ENCODE measurements at places on chromosomes 7 and 10. TPM values are rescaled to one million over a fixed set of nuclear protein-coding genes. Genes with fewer than 3 reads are reported as not detected.
A peak's percentile ranks its signal among the peaks of the same experiment; 100 is the strongest.

- no peaks in the 10 kb centered on the region for H3K27me3 ChIP-seq
- H3K36me3 ChIP-seq: peaks cover 39% of the 10 kb centered on the region
Observed at GRCh38 chr10:14518149-14518548, 187.4 kb upstream of the FRMD4A start.

GRCh38 chr10:12638103-12638502 lies 288.8 kb downstream of the CAMK1D start:
- DNase-seq: no peak
- H3K4me1 ChIP-seq: no peaks in the 10 kb centered on the region
- H3K4me3 ChIP-seq: no peak overlapping the region

DNA sequence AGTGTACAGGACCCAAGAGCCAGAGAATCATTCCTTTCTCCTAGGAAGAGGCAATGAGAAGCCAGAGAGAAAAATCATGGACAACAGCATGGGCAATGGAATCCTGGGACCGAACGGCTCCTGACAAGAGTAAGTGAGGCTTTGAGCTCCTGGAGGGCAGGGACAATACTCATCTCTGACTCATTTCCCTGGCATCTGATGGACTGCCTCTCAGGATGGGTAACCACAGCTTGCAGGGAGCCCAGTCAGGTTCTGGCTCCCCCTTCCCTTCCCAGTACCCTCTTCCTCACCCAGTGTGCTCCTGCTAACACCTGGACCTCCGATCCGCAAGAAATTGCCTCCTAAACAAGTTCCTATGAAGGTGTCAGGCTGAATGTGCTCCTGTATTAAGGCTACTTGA lies 51.2 kb upstream of the SORCS3 start:
- no peak for DNase-seq
- no peak overlapping the region for H3K27ac ChIP-seq
- H3K36me3 ChIP-seq: no peaks in the 10 kb centered on the region
- no peaks in the 10 kb centered on the region for H3K27me3 ChIP-seq
- no peak overlapping the region for H3K4me3 ChIP-seq
- H3K4me1 ChIP-seq: no peaks in the 10 kb centered on the region

VWC2 gene
- 0.06 TPM for total RNA-seq

INA gene
- 0.16 TPM for total RNA-seq

NAPEPLD gene
- 26.0 TPM for total RNA-seq

DNA sequence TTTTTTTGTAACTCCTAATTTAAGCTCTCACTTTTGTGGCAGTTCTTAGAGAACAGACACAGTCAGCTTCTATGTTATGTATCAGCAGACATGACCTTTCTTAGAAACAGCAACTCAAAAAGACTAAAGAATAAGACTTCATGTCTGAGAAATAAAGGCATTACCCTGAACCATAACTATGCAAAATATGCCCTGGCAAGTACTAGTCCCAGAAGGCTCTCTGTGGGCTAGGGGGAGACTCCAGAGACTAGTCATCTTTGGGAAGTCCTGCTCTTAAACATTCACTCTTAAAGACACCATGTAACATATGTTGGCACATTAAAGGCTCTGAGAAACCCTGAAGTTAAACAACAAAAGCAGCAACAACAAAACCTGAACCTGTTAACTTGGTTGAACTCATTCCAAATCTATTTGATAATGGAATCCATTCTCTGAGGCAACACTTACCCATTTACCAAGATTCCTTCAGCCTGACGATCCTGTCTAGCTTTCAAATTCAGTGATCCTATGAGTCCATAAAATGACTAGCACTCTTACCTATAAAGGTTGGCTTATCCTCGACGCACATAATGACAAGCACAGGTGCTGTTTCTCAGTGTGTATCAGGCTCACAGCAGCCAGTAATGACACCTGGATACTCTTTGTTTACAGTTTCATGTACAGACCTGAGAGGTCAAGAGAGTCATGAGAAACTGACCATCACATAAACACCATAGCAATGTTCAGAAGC lies 62.3 kb downstream of the OSBPL3 start:
- H3K27me3 ChIP-seq: no peaks in the 10 kb centered on the region
- H3K4me3 ChIP-seq: no peak overlapping the region
- no peak for DNase-seq
- no peak overlapping the region for H3K27ac ChIP-seq
- no peaks in the 10 kb centered on the region for H3K36me3 ChIP-seq
- H3K4me1 ChIP-seq: no peaks in the 10 kb centered on the region

DNA sequence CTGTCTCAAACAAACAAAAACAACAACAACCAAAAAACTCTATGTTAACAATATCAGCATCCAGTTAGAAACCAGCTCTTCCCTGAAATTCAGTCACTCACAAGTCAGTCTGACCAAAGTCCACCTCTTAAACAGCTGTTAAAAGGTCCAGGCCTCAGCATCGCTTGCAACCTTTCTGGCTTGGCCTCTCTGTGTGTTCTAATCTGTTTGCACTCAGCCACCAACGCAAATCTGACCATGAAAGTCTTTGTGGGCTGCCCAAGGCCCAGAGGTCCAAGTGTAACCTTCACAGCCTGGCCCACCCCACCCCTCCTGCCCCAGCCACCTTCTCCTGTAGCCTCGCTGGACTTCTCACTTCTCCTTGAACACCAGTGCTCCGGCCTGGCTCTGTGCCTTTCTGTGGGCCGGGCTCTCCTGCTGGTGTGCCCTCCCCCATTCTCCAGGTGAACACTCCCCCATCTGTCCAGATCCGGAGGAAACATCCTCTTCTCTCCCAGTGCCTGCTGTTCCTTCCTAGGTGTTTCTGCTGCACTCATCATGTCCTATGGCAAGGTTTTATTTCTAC lies 72.2 kb upstream of the EFCAB10 start:
- H3K4me3 ChIP-seq: no peak overlapping the region
- DNase-seq: no peak
- peaks cover 13% of the 10 kb centered on the region for H3K4me1 ChIP-seq
- H3K27me3 ChIP-seq: no peaks in the 10 kb centered on the region
- no peak overlapping the region for H3K27ac ChIP-seq

GRCh38 chr10:59901470-59901869 lies 4.9 kb downstream of the CCDC6 start:
- no peak overlapping the region for H3K4me3 ChIP-seq
- peak overlapping the region; percentile 49 for H3K27ac ChIP-seq
- no peaks in the 10 kb centered on the region for H3K36me3 ChIP-seq
- H3K4me1 ChIP-seq: no peaks in the 10 kb centered on the region

DNA sequence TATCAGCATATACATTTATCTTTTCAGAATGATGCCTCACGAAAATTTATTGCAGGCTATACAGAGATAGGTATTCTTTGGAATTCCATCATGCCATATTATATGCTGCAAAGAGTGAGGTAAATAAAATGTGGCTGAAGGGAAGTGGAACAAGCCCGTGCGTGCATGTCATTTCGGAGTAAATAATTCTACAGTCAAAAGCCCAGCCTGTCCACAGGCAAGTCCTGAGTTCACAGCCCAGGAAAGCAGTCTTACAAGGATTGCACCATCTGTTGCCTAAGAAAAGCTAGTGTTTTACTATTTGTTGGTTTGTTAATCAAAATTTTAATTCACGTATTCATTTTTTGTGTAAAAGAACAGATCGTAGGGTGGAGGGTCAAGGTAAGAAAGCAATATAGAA lies 292.4 kb upstream of the AKR1E2 start:
- no peak overlapping the region for H3K4me3 ChIP-seq
- no peaks in the 10 kb centered on the region for H3K4me1 ChIP-seq
- no peak for DNase-seq

PRLHR gene
- total RNA-seq: not detected

- H3K4me3 ChIP-seq: no peak overlapping the region
- H3K27me3 ChIP-seq: no peaks in the 10 kb centered on the region
Observed at GRCh38 chr7:26091933-26092332, 60.1 kb upstream of the NFE2L3 start.

DNA sequence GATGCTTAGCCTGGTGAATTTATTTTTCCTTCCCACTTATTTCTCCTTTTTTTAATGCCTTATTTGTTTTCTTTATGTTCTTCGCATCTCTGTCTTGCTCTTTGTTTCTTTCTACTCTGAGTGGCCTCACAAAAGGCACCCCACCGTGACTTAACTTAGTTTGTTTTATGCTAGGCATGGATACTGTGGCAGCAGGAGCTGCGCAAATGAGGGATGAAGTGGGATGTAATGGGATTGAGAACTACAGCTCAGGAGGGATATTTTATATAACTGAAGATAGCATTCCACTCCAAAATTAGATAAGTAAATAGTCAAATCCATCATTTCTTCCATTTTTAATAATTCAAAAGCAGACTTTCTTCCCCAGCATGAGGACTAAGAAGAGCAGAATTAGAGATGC lies 1.7 kb upstream of the CACNA2D1 start:
- no peak overlapping the region for H3K4me3 ChIP-seq
- no peaks in the 10 kb centered on the region for H3K27me3 ChIP-seq
- H3K4me1 ChIP-seq: no peaks in the 10 kb centered on the region
- H3K27ac ChIP-seq: no peak overlapping the region
- no peak for DNase-seq
- no peaks in the 10 kb centered on the region for H3K36me3 ChIP-seq

SFRP5 gene
- 0.31 TPM for total RNA-seq

GRCh38 chr7:90706072-90706716 lies 110.1 kb downstream of the CDK14 start:
- H3K4me1 ChIP-seq: peaks cover 7% of the 10 kb centered on the region
- H3K27ac ChIP-seq: no peak overlapping the region
- no peaks in the 10 kb centered on the region for H3K27me3 ChIP-seq
- no peak for DNase-seq
- H3K36me3 ChIP-seq: no peaks in the 10 kb centered on the region

DPYSL4 gene
- total RNA-seq: 0.60 TPM

NUTM2E gene
- total RNA-seq: 0.16 TPM

CAV2 gene
- 50.8 TPM for total RNA-seq

GRCh38 chr10:116974456-116975005 lies 30.5 kb downstream of the SHTN1 start:
- H3K4me3 ChIP-seq: no peak overlapping the region
- no peak for DNase-seq
- no peak overlapping the region for H3K27ac ChIP-seq
- H3K4me1 ChIP-seq: no peaks in the 10 kb centered on the region
- no peaks in the 10 kb centered on the region for H3K36me3 ChIP-seq

GRCh38 chr10:128022261-128023196 lies 103.7 kb downstream of the MKI67 start:
- H3K36me3 ChIP-seq: no peaks in the 10 kb centered on the region
- no peak overlapping the region for H3K4me3 ChIP-seq
- no peaks in the 10 kb centered on the region for H3K4me1 ChIP-seq
- no peak overlapping the region for H3K27ac ChIP-seq

CDK5 gene
- total RNA-seq: 9.1 TPM

LDB1 gene
- 56.1 TPM for total RNA-seq

WNT2 gene
- total RNA-seq: 0.57 TPM

DNA sequence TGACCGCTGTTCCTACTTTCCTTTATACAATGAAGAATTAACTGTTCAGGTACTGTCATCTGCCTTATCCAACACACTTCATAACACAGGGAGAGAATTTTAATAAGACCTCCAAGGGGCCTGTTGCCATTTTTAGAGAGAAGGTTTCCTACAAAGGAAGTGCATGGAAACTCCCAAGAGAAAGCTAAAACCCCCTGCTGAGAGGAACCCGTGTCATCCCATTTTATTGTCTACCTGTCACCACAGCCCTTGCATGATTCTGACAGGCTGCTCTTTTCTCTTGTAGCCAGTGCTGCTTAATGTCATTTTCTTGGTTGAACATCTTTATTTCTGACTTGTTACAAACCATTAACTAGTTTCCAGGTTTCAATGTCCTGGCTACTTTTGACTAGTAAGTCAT lies 98.4 kb downstream of the SNX10 start:
- H3K4me3 ChIP-seq: no peak overlapping the region
- H3K27ac ChIP-seq: no peak overlapping the region
- H3K27me3 ChIP-seq: no peaks in the 10 kb centered on the region
- H3K4me1 ChIP-seq: no peaks in the 10 kb centered on the region
- DNase-seq: no peak

GRCh38 chr7:98509836-98510235 lies 107.2 kb upstream of the NPTX2 start:
- no peaks in the 10 kb centered on the region for H3K4me1 ChIP-seq
- no peak for DNase-seq
- no peak overlapping the region for H3K4me3 ChIP-seq
- H3K36me3 ChIP-seq: no peaks in the 10 kb centered on the region

- no peak overlapping the region for H3K4me3 ChIP-seq
- no peaks in the 10 kb centered on the region for H3K27me3 ChIP-seq
- H3K36me3 ChIP-seq: no peaks in the 10 kb centered on the region
- DNase-seq: no peak
- no peak overlapping the region for H3K27ac ChIP-seq
- no peaks in the 10 kb centered on the region for H3K4me1 ChIP-seq
Observed at GRCh38 chr10:113319479-113319878, 233.4 kb upstream of the HABP2 start.

GRCh38 chr7:84546403-84546802 lies 351.8 kb upstream of the SEMA3A start:
- no peaks in the 10 kb centered on the region for H3K27me3 ChIP-seq
- no peak for DNase-seq
- H3K4me1 ChIP-seq: no peaks in the 10 kb centered on the region
- H3K27ac ChIP-seq: no peak overlapping the region
- no peak overlapping the region for H3K4me3 ChIP-seq

SEMA4G gene
- 6.1 TPM for total RNA-seq

GRCh38 chr7:11716185-11716584 lies 115.8 kb downstream of the THSD7A start:
- DNase-seq: no peak
- peaks cover 5% of the 10 kb centered on the region for H3K4me1 ChIP-seq
- H3K27me3 ChIP-seq: no peaks in the 10 kb centered on the region
- H3K27ac ChIP-seq: no peak overlapping the region
- H3K36me3 ChIP-seq: no peaks in the 10 kb centered on the region

UNC5B gene
- total RNA-seq: 22.6 TPM

DNA sequence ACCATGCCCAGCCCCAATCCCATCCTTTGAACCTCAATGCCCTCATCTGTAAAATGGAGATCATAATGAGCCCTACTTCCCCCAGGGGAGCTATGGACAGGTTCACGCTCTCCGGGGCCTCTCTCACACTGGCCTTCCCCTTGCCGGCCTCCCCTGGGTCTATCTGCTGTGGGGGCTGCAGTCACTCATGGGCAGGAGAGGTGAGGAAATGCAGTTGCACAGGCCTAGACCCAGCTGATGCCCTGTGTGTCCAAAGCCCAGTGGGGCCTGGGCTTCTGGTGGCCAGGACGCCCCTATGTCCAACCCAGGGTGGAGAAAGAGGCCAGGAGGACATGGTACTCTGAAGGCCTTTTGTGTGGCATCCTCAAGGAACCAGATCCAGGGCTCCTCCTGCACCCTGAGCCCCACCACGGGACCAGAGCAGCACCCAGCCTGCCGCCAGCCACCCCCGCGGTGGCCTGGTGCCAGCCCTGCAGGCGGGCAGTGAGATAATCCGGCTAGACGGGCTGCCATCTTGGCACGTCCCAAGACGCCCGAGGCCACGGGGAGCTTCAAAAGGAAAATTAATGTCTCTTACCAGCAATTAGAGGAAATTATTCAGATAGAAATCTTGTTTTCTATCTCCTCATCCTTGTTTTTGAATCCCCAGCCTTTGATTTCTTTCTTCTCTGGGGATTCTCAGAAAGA lies 39.0 kb downstream of the MYL10 start:
- H3K36me3 ChIP-seq: no peaks in the 10 kb centered on the region
- H3K4me3 ChIP-seq: no peak overlapping the region
- DNase-seq: no peak
- no peaks in the 10 kb centered on the region for H3K27me3 ChIP-seq
